SK-N-MC (cell line): ENCODE measurements at places on chromosomes 16 and 17.

DNA sequence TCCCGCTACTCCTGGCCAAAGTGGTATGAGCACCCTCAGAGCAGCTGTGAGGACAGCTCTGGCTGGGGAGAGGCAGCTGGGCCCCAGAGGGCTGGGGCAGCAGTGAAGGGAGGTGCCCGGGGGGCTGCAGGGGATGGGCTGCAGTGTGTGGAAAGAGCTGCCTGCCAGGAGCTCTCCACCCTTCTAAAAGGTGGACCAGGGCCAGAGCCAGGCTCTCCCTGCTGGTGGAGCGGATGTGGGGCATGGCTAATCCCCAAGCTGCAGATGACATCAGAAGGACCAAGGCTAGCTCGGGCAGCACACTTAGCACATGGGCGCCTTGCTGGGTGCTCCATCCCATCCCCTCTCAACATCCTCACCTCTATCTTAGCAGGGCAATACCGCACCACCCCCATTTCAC lies 103.1 kb downstream of the SDK2 start:
- DNase-seq: no peak

- peak; percentile 16 for DNase-seq
Measured at GRCh38 chr16:10737068-10737625, 6.5 kb upstream of the NUBP1 start.

DNA sequence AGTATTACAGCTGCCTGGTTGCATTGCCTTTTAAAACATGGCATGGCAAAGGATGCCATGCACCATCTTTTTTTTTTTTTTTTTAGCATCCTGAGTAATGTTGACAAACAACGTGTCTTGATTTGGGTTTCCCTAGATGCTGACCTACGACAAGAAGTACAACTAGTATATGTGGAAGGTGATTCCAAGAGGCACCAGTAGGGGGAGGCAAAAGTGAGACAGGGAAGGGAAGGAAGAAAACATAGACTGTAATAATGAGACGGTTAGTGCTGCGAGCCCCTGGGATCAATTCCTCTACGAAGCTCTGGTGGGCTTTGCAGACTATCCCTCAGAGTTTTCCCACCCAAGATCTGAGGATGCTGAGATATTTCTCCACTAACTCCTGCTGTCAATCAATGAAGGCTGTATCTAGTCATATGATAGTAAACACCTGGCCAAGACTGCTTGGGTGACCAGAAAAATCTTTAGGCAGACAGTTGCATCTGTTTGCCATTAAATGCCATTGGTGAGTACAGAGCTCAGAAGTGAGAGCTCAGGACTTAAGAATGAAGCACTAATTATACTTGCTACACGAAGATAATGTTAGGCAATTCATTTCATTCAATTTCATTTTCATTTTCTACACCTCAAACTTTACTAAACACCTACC lies 458.6 kb upstream of the GOT2 start:
- DNase-seq: no peak

GRCh38 chr16:31530405-31530804 lies 2.7 kb downstream of the AHSP start:
- no peak for DNase-seq

- no peak for DNase-seq
Measured at GRCh38 chr17:37255432-37255831, 120.4 kb upstream of the C17orf78 start.

DNA sequence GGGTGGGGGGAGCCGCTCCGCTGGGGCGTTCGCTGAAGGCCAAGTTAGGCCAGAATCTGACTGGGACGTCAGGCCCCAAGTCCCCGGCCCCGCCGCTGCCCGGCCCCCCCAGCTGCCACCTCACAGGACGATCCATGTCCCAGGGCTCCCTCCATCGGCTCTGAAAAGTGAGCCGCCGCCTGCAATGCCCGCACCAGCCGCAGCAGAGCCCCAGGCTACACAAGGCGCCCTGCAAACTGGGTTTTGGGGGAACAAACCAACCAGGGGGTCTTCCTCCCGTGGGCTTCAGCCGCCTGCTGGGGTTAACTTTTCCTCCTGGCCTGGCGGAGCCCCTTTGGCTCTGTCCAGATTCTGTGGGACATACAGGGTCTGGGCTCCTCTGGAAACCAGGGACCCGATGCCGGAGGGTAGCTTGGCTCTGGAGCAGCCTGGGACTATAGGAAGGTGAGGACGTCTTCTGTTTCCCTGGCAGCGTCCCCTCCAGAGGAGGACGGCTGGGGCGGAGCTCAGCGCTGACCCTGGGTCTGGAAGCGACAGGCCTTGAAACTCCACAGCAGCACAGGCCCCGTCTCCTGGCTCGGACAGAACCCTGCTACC lies 835 bp downstream of the NME4 start:
- no peak for DNase-seq

GRCh38 chr16:70700101-70701020 lies 14.5 kb upstream of the MTSS2 start:
- DNase-seq: no peak

GRCh38 chr17:40145476-40145875 lies 5.1 kb downstream of the CASC3 start:
- no peak for DNase-seq

DNA sequence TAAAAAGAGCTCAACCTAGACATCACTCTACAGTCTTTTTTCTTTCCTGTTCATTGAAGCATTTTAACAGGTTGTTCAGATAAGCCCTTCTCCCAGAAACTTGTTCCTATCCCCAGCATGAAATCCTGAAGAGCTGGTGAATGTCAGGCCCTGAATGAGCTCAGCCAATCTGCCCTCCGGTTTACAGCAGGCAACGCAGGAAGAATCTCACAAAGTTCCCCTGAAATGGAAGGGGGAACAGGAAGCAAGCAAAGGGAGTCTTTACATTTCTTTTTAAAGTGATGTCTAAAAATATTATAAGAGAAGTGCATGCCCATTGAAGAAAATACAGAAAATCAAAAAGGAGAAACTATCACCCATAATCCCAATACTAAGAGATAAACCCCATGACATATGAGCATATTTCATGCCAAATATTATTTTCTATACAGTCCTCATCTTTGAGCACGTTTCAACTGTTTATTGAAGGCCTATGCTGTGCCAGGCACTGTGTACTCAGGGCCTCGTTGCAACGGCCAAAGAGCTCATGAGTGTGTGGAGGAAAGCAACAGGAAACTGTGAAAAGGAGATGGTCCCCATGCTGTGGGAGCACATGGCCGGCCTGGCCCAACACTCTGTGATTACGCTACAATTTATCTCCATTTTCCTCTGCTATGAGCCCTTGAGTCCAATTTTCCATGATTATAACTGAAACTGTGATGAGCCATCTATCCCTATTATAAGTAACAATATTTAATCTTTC lies 5.7 kb downstream of the TK2 start:
- no peak for DNase-seq

- no peak for DNase-seq
Measured at GRCh38 chr16:8137606-8138005, 452.7 kb downstream of the TMEM114 start.

DNA sequence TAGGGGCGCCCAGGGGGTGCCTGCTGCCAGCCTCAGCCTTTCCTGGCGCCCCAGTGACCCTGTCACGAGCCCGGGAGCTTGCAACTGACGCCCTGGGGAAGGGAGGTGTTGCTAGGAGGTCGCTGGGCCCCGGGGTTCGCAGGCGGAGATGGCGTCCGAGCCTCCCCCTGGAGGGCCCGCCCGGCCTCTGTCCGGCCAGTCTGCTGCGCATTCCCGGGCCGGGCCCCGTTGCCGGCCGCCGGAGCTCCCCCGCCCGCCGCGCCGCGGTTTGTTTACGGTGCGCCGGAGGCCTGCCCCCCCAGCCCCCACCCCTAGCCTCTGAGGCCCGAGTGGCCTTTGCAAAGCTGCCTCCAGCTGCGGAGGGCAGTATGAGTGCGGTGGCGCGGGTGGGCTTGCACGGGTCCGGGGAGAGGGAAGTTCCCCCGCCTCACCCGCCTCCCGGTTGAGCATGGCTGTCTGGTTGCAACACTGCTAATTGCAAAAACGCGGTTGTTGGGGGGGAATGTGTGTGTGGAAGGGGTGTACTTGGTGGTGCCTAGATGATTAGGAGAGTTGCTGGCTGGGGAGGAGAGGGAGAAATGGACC lies 514 bp downstream of the THRA start:
- DNase-seq: no peak

DNA sequence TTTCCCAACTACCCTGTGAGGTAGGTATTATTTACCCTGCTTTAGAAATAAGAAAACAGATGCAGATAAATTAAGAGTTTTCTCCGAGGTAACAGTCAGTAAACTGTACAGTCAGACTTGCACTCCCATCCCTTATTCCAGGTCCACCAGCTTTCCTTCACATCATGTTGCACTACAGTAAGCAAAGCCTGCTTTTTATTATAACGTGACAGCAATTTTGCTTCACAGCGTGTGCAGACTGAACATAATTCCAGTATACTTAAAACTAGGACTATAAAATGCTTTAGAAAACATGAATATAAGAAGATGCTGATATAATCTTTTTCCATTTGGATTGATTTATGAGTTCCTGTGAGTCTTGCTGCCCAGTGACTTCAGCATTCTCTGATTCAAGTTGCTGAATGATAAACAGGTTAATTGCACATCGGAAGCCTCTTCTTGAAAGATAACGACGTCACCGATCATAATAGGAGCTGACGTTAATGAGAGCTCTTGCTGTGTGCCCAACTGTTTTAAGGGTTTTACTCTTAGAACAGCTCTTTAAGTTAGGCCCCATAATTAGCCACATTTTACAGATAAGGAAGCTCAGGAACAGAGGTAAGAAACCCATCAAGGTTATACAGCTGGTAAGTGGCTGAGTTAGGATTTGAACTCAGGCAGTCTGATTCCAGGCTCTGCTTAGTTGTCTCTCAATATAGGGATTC lies 1.4 kb downstream of the LIG3 start:
- peak; percentile 60 for DNase-seq

DNA sequence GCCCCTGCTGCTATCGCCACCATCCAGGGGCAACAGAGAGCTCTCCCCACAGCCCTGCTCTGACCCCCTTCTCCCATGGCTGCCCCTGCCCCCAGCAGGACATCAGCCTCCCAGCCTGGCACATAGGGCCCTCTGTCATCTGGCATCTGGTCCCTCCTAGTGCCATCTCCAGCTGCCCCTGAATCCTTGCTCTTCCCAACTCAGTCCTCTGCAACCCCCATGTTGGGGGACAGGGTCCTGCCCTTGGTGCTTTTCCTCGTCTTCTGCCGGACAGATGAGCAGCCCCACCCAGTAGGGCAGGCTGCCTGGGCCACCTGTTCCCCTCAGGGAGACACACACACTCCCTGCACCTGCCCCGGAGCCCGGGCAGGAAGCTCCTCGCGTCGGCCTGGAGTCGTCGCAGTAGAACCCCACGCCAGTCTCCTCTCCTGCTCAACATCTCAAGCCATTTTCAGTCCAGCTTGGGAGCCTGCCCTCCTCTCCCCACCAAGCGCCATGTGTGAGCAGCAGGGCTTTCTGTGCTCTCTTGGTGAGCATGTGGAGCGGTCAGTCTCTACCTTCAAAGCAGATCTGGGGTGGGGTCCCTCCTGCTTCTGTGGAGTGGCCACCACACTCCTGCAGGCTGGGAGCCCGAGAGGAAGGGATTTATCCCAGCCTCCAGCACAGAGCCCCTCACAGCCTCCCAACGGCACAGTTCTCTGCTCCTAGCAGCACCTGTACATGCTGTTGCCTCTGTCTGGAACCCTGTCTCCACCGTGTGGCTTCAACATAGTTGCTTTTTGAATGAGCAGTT lies 28.2 kb downstream of the TNFRSF13B start:
- DNase-seq: no peak

DNA sequence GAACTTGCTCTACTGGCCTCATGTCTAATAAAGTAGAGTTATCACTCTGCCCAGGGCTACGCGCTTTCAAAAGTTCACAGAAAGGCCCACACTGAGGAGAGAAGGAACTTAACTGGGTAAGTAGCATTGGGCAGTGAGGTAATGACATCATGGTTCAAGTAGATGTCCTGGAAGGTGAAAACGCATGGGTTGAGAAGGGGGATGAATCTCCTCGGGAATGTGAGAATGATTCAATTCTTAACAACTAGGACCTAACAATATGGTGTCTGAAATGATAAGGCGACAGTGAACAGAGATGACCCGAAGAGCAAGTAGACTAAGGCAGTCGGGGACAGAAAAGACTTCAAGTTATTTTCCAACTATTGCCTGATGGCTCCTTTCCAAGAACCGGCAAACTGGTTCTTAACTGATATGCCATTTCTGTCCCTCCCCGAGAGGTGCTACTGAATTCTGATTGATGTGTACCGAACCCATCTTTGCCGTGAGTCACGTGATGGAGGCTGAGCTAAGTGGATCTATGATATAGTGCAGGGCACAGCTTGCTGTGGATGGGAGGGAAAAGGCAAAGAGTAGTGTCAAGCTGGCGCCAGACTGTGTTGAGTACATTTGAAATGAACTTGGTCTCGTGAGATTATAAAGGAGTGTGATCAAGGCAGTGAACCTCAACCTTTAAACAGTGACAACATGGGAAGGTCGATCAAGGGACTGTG lies 44.1 kb downstream of the MARCHF10 start:
- no peak for DNase-seq

- no peak for DNase-seq
Measured at GRCh38 chr17:7644775-7645174, 6.0 kb upstream of the ATP1B2 start.

GRCh38 chr16:87410530-87410929 lies 18.4 kb downstream of the MAP1LC3B start:
- DNase-seq: no peak

- no peak for DNase-seq
Measured at GRCh38 chr16:58343562-58343961, 48.7 kb upstream of the GINS3 start.

DNA sequence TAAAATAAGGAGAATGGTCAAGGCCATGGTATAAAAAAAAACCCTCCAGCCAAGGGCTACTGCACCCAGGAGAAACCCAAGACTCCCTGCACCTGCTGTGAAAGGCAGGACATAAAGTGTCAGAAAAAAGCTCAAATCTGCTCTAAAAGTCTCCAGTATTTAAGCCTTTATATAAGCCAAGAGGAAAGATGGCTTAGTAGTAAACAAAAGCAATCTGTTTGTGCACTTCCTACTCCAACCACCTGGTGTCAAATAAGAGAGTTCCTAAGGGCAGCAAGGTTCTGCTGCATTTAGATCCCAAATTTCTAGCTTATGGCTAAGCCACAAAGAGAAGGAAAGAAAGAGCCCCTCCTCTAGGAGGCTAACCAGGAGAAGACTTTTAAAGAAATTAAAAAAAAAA lies 20.6 kb downstream of the ACSM1 start:
- DNase-seq: no peak

- DNase-seq: no peak
Measured at GRCh38 chr16:73956587-73957494, 339.8 kb upstream of the PSMD7 start.

GRCh38 chr16:4763791-4764190 lies 3.2 kb downstream of the ZNF500 start:
- no peak for DNase-seq

GRCh38 chr17:49401971-49402611 lies 12.6 kb downstream of the PHB1 start:
- DNase-seq: no peak

GRCh38 chr16:70396246-70396904 lies 42.5 kb downstream of the ST3GAL2 start:
- no peak for DNase-seq
